NCI-H1417 treated with DMSO at 0.1 percent for 48 hours (cell line): ENCODE measurements at places on chromosomes 4 and X.

DNA sequence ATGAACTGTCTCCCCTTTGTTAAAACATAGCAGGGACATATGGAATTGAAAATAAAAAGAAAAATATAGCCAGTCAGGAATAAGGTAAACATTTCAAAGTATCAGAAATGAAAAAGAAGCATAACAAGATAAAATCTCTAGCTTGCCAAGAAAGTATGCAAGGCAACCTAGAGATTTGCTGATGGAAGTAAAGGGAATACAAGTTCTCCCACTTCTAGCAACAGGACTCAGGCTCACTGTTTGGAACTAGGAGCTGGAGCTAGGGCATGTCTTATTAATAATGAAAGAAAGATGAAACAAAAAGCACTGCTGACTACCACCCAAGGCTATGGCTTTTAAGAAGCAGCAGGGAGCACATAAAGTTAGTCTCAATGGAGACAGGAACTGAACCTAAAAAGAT lies 18.2 kb downstream of the ANKRD50 start:
- no peak for DNase-seq

- no peak for DNase-seq
Observed at GRCh38 chrX:150196285-150196684, 166.8 kb upstream of the MAMLD1 start.

DNA sequence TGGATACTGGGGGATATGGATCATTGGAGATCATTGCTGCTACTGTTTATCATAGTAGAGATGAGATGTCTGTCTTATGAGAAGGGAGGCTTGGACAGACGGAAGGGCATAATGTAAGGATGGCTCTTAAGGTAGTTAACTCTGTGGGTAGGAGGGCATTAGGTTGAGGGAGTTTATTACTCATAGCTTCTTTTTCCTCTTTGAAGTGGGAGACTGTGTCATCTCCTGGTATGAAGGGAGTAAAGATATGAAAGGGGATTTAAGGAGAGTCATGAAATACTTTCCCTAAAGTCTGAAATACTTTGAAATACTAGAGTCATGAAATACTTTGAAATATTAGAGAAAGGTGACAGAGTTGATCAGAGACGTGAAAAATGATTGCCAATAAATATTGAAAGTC lies 255.5 kb upstream of the PITX2 start:
- DNase-seq = no peak

DNA sequence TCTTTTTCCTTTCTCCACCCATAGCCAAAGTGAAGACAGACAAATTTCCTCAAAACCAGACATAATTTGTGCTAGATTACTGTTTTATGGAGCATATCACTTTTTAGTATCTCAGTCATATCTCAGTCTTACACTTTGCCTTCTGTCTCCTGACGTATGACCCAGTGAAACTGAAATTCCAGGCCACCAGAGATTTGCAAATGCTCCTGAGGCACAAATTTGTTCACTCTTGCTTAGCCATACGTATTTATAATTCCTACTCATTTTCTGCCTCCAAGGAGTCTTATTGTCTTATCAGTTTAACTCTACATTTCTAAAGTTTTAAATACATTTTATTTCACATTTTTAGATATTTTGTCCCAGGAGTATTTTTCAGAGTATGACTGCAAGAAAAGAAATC lies 10.0 kb downstream of the TMEM156 start:
- DNase-seq = no peak

DNA sequence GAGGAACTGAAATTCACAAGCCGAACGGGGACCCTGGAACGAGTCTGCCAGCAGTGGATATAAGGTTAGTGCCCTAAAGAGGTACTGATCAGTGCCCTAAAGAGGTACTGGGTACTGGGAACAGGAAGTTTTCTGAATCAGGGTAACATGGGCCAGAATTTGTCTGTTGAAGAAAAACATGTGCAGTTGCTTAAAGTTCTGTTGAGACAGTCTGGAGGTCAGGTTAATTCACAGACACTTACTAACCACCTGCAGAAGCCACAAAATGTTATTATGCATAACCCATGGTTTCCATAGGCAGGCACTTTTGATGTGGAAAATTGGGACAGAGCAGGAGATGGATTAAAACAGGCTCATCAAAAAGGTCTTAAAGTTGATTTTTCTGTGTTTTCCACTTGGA lies 17.9 kb downstream of the SPIN2B start:
- no peak for DNase-seq

- DNase-seq = no peak
Observed at GRCh38 chr4:120830204-120830603, 92.3 kb downstream of the PRDM5 start.

- DNase-seq = no peak
Observed at GRCh38 chrX:123801901-123802300, 58.0 kb upstream of the XIAP start.

DNA sequence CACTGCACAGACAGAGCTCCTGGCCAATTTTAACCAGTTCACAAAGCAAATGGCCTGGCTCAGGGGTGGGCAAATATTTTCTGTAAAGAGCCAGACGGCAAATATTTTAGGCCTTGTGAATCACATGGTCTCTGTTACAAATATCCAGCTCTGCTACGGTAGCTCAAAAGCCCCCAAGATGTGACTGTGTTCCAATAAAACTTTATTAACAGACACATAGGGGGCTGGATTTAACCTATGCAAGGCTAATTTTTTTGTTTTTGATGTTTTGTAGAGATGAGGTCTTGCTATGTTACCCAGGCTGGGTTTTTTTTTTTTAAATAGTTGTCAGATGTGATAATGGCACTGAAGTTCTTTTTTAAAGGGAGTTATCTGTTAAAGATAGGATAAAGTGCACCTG lies 65.4 kb downstream of the PRKX start:
- no peak for DNase-seq

DNA sequence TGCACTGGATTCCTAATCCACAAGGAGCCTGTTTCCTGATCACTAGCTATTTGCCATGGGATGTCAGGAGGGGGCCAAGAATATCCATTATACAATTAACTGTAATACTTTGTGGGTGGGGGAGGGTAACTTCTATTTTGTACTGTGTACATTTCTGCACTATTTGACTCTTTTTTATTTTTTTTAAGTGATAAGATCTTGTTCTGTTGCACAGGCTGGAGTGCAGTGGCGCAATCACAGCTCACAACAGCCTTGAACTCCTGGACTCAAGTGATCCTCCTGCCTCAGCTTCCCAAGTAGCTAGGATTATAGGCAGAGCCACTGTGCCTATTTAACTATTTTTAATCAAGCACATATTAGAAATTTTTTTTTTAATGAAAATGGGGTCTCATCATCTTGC lies 134.1 kb downstream of the ELOVL6 start:
- DNase-seq = no peak

- no peak for DNase-seq
Observed at GRCh38 chrX:49999087-49999486, 76.7 kb downstream of the CLCN5 start.

DNA sequence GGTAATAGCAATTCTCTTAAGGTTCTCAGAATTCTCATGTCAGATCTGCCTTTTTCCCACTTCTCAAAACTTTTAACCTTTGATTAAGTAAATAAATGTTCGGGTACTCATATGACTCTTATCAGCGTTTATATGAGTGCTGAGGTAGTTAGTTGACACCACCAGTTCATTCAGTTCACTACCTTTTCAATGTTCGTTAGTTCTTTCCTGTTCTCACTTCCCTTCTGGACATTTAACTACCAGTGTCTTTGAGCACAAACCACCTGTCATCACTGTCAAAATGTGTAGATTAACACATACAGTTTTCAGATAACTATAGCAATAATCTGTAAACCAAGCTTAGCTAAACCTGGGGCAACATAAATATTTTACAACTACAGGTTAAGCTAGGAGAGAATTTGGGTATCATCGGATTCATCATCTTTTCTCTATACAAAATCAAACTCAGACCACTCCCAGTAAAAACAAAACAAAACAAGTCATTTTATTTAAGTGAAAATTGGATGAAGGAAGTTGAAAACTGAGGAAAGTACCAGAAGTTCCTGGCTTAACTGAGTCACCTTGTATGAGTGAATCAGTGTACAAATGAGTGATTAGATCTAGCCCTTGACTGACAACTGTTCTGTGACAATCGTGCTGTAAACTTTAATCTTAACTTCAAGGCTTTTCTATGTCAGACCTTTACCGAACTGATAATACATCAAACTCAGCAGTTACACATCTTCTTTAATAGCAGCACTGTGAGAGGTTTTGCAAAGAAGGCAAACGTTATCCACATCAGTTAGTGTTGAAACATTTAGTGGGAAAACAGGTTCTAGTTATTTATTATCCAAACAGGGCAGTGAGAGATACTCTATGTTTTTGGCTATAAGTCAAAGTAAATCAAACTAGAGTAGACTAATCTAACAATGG lies 41.9 kb downstream of the ARHGEF38 start:
- no peak for DNase-seq

DNA sequence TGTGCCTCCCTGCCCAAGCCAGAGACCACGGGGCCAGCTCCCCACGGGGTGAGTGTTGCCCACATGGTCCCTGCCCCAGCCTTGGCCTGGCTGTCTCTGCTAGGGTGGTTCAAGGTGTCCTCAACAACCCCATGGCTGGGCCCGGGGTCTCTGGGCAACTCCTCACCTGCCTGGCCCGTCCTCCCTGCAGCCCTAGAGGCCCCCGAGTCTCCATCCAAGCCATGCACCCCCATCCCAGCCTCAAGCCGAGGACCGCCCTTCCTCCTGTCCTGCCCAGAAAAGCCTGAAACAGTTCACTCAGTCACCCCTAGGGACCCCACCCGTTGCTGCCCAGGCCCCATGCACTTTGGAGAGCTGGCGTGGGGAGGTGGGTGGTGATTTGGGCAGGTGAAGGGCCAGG lies 120.9 kb downstream of the FAM53A start:
- DNase-seq = no peak

DNA sequence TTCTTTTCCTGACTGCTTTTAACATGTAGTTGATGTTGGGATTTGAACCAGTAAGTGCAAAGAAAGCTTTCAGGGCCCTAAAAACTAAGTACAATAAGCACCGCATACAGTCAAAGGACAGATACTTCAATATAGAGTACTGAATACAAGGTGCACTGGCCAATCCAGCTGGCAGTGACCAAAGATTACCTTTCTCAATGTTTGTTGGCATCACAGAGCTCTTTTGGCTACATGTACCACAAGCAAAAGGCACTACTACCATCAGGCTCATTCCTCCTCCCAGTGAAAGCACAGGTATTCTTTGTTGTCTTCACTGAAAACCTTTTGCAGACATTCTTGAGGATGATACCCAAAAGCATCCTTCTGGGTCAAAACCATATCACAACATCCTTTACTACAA lies 65.2 kb upstream of the ZCCHC13 start:
- DNase-seq = no peak

- DNase-seq = no peak
Observed at GRCh38 chrX:74531081-74531480, 83.3 kb downstream of the RLIM start.

- DNase-seq = no peak
Observed at GRCh38 chrX:75061701-75062100, 94.4 kb downstream of the ABCB7 start.

DNA sequence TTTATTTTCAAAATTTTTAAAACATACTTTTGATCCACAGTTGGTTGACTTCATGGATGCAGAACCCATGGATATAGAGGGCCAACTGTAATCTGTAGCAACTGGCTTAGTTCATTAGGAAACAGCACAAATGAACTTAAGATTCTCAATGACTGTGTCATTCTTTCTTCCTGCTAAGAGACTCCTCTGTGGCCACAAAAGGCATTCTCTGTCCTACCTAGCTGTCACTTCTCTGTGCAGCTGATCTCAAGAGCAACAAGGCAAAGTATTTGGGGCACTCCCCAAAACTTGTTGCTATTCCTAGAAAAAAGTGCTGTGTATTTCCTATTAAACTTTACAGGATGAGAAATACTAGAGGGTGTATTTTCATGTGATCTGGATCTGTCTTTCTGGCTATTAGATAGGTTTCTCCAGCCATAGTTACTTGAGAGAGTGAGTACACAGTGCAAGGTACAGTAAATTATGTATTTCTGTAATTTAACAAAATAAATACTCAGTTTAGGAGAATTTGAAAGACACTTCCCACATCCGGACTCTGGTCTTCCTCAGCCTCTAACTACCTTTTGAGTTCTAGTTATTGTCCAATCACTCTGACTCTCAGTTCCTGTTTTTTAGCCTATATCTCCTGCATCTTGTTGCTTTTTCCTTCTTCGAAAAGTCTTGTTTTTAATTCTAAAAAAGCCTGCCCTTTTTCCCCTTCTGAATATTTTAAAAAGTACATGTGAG lies 21.8 kb downstream of the TLR2 start:
- DNase-seq = no peak

DNA sequence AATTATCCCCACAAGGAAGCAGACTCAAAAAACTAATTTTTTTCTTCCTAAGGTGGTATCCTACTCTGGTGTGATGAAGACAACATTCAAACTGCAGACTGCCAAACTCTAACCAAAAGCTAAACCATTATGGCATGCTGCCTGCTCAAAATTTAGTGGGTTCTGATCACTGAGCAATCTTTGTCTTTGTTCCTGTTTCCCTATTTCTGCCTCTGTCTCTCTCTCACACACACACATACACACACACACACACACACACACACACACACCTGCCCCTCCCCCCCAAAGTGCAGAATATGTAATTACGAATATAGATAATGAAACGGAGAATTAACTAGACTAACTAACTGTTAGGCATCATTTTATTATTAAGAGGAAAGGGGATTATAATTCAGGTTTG lies 1278.6 kb downstream of the PCDH7 start:
- no peak for DNase-seq

- DNase-seq = no peak
Observed at GRCh38 chr4:128768373-128768996, 41.0 kb upstream of the JADE1 start.

DNA sequence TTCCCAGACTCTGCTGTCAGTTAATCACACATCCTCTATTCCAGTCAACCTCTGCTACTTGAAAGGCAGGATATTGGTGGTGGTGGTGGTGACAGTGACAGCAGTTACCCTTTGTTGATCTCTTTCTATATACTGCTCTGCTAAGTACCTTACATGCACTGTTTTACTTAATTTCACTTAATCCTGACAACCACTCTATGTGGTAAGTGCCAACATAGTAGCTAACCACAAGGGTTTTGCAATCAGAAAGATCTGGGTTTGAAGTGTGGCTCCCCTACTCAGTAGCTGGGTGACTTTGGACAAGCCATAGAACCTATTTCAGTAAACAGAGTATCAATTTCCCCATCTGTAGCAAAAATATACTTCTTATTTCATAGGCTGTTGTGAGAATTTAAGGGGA lies 24.2 kb upstream of the F9 start:
- no peak for DNase-seq

DNA sequence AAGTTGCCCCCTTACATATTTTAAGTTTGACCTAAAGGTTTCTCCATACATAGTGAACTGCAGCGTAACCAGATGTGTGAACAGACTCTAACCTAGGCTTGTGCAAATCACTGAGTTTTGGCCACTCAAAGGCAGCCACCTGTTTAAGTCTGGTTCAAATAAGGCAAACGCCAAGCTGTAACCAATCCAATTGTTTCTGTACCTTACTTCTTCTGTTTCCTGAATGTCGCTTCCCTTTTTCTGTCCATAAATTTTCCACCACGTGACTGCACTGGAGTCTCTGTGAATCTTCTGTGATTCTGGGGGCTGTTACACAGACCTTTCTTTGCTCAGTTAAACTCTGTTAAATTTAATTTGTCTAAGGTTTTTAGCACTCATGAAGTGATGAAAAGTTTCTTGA lies 618.8 kb downstream of the GLUD2 start:
- DNase-seq = no peak
